ENCODE measurements at places on chromosomes 2 and 18. TPM values are rescaled to one million over a fixed set of nuclear protein-coding genes. Genes with fewer than 3 reads are reported as not detected.

DNA sequence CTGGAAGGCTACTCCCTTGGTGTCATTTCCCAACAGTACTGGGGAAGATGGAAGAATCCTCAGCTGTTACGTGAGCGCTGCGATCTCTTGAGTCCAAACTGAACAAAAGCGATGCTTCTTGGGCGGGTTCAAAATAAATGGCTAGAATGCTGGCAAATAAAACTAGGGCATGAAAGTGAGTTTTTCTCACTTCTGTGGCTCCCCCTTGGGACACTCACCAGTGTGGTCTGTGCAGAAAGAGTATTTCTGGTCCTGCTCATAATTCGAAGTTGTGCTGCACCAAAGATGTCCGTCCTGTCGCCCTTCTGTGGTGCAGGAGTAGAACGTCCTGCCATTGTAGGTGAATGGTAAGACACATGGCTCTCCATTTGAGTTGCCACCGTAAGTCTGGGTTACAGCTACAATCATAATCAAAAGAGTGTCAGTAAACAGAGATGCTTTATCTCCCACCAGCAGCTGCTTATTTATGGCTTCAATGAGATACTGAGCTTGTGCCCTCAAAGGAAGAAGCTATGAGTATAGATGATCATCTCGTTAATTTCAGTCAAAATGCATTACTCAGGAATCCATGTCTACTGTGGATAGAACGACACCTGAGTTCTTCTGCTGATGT lies 11.8 kb downstream of the FN1 start:
- no peaks in the 10 kb centered on the region for H3K27me3 ChIP-seq
- DNase-seq: no peak
- peak overlapping the region; percentile 59 for H3K4me3 ChIP-seq
- peaks cover 85% of the 10 kb centered on the region for H3K36me3 ChIP-seq
- peaks cover 91% of the 10 kb centered on the region for H3K4me1 ChIP-seq
- peak overlapping the region; percentile 94 for H3K27ac ChIP-seq

GRCh38 chr2:218745160-218745558 lies 34.5 kb downstream of the TTLL4 start:
- H3K27ac ChIP-seq: no peak overlapping the region
- peaks cover 3% of the 10 kb centered on the region for H3K4me1 ChIP-seq
- no peaks in the 10 kb centered on the region for H3K27me3 ChIP-seq
- peak; percentile 15 for DNase-seq
- H3K36me3 ChIP-seq: peaks cover 32% of the 10 kb centered on the region

GRCh38 chr2:9297807-9298206 lies 91.2 kb downstream of the ASAP2 start:
- no peak overlapping the region for H3K27ac ChIP-seq
- H3K27me3 ChIP-seq: no peaks in the 10 kb centered on the region
- DNase-seq: no peak
- H3K4me3 ChIP-seq: no peak overlapping the region
- peaks cover 22% of the 10 kb centered on the region for H3K36me3 ChIP-seq

The TNFRSF11A gene
- not detected for total RNA-seq

DNA sequence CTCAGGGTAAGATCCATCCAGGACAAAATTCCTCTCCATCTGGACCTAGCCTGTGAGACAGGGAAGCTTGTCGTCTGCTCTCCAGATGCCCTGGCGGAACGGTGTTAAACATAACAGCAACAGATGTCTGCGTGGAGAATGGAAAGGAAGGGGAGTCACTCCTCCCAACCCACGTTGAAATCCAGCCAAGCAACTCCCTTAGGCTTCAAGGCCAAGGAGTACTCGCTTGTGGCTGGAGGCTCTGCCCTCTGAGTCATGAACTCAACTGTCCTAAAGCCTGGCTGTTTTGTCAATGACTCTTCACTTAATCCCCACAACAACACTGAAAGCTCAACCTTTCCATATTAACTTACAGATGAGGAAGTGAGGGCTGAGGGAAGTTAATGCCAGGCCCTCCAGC lies 42.2 kb downstream of the TPO start:
- H3K4me3 ChIP-seq: no peak overlapping the region
- no peaks in the 10 kb centered on the region for H3K36me3 ChIP-seq
- no peak for DNase-seq
- H3K27ac ChIP-seq: no peak overlapping the region

DNA sequence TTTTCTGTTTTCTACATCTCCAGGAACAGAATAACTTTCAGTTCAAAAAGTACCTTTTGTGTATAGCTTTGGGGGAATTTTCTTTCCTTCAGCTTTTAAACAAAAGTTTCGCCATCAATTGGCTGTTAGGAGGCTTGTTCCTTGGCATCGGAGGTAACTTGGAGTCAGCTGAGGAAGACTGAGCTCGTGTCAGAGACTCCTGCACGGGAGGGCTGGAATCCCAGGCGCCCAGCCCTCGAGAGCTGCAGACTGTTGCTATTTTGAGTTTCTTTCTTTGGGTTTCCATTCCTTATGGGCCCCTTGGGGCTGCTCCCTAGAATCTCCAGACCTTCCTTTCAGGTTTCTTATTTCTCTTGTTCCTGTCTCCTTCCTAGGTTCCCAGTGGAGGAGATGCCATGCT lies 8.1 kb downstream of the EMILIN2 start:
- H3K27me3 ChIP-seq: no peaks in the 10 kb centered on the region
- no peaks in the 10 kb centered on the region for H3K36me3 ChIP-seq
- H3K4me3 ChIP-seq: no peak overlapping the region
- no peak for DNase-seq

DNA sequence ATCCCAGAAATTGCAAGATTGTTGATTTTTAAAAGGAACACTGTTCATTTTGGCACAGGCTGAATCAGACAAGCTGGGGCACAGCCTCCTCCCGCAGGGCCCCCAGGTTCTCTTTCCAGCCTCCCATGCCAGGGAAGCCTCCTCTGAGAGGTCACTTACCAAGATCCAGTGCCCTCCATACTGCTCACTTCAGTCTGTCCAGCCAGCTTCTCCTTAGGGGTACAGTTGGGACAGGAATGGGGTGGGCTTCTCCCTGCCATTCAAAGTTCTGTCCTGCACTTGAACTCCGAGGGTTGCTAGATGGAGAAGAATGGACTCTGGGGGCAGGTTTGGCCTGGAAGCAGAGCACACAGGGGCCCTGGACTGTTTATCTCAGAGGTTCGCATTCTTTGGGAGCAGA lies 7.5 kb upstream of the CYP26B1 start:
- H3K27me3 ChIP-seq: peaks cover 37% of the 10 kb centered on the region
- H3K36me3 ChIP-seq: no peaks in the 10 kb centered on the region
- peak; percentile 69 for DNase-seq
- no peak overlapping the region for H3K4me3 ChIP-seq
- H3K4me1 ChIP-seq: peaks cover 1% of the 10 kb centered on the region

DNA sequence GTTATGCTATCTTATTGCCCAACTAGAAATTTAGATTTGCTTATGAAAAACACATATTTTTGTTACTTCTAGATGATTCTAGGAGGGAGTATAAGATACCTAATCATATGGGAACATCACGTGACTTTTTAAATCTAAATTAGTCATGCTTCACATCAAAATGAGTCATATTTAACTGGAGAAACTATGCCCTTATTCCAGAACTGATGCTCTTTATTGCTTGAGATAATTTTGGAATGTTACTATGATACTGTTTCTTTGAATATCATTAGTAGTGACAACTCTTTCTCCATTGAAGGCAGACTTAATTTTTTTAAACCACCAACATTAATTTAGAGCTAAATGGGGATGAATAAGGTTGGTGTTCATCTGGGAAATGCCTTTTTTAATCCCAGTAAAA lies 19.9 kb upstream of the ELAC1 start:
- H3K4me1 ChIP-seq: peaks cover 2% of the 10 kb centered on the region
- H3K4me3 ChIP-seq: no peak overlapping the region
- no peak overlapping the region for H3K27ac ChIP-seq
- DNase-seq: no peak
- H3K36me3 ChIP-seq: peaks cover 11% of the 10 kb centered on the region

DNA sequence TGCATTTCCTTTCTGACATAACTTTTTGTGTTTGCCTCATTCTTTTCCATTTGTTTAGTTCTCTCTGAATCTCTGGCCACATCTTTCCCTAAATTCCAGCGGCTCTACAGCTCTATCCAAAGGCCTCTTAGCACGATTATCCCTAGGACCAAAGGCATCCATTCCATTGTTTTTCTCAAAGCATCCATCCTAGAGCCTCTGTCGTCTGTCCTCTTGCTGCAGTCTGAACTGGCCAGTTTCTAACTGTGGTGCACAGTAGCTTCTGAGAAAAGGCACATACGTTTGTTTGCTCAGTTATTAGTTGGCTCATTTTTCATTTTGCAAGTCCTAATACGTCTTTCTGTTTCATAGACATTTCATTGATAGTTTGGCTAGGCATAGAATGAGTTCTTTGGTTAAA lies 45.7 kb upstream of the TCF7L1 start:
- no peaks in the 10 kb centered on the region for H3K36me3 ChIP-seq
- no peak for DNase-seq
- no peak overlapping the region for H3K27ac ChIP-seq
- H3K4me3 ChIP-seq: no peak overlapping the region

GRCh38 chr2:48545244-48545643 lies 15.3 kb downstream of the STON1 start:
- no peaks in the 10 kb centered on the region for H3K27me3 ChIP-seq
- no peak overlapping the region for H3K27ac ChIP-seq
- peaks cover 36% of the 10 kb centered on the region for H3K4me1 ChIP-seq
- H3K4me3 ChIP-seq: no peak overlapping the region
- no peak for DNase-seq

DNA sequence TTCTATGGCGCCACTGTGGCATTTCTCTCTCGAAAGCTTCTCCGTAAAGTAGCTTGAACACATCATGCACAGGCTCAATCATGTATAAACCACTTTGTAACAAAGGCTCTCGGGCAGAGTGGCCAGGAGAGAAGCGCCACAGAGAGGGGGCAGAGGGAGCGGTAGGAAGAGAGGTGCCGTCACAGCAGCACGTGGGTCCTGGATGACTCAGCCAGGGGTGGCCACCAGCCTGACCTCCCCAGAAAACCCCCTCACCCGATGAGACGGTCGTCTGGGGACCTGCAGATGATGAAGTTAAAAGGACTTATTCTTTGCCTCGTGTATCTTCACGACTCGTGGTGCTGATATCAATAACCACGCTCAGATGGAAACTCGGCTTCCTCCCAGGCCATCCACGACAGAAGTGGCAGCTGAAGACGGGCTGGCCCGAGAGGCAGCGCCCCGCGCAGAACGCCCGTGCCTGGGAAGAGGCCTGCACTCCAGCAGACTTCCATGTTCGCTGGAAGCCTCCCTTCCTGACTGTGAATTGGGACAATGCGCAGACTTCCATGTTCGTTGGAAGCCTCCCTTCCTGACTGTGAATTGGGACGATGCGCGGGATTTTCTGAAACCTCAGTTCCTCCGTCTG lies 46.4 kb upstream of the MTCL1 start:
- H3K4me1 ChIP-seq: peaks cover 32% of the 10 kb centered on the region
- no peak overlapping the region for H3K27ac ChIP-seq
- H3K27me3 ChIP-seq: peaks cover 4% of the 10 kb centered on the region
- no peak overlapping the region for H3K4me3 ChIP-seq

DNA sequence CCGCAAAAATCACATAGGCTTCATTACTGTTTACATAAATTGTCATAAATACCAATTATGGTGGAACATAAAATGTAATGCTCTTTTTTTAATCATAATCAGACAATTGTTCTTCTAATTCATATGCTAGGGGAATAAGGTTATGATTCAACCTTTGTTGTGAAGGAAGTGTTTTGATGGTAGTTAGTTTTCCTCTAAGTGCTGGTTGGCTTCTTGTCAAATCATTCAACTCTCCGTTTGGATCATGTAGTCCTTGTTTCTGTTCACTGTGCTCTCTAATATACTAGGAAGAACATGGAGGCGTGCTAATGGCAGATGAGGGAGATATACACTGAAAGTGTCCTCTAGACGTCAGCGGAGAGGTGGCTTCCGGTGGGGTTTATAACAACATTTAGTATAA lies 1938.0 kb upstream of the PIK3C3 start:
- H3K36me3 ChIP-seq: no peaks in the 10 kb centered on the region
- no peak overlapping the region for H3K27ac ChIP-seq
- no peak overlapping the region for H3K4me3 ChIP-seq
- H3K27me3 ChIP-seq: peaks cover 23% of the 10 kb centered on the region
- peaks cover 11% of the 10 kb centered on the region for H3K4me1 ChIP-seq

- peaks cover 7% of the 10 kb centered on the region for H3K4me1 ChIP-seq
- no peak for DNase-seq
- no peak overlapping the region for H3K27ac ChIP-seq
- no peaks in the 10 kb centered on the region for H3K27me3 ChIP-seq
- no peak overlapping the region for H3K4me3 ChIP-seq
These were observed 45.8 kb upstream of the EML6 start for GRCh38 chr2:54677476-54678265.

- H3K27ac ChIP-seq: peak overlapping the region; percentile 91
- no peaks in the 10 kb centered on the region for H3K27me3 ChIP-seq
- no peak overlapping the region for H3K4me3 ChIP-seq
- DNase-seq: no peak
- no peaks in the 10 kb centered on the region for H3K36me3 ChIP-seq
These were observed 169.2 kb upstream of the NOSTRIN start for GRCh38 chr2:168633200-168633599.

The KIAA2012 gene
- total RNA-seq: not detected

DNA sequence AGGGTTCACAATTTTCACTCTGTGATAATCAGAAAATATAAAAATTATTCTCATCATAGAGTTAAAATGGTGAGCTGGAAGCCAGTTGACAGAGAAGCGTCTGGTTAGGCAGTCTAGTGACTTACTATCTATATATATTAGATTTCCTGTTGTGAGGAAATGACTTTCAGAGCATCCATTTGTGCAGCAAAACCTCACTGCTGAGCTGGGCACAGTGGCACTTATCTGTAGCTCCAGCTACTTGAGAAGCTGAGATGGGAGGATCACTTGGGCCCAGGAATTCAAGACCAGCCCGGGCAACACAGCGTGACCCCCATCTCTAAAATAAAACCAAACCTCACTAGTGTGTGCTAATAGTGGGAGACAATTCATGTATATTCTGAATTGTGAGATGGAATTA lies 7.2 kb upstream of the KIAA2012 start:
- DNase-seq: no peak
- no peaks in the 10 kb centered on the region for H3K27me3 ChIP-seq
- H3K4me3 ChIP-seq: no peak overlapping the region
- no peak overlapping the region for H3K27ac ChIP-seq
- no peaks in the 10 kb centered on the region for H3K36me3 ChIP-seq
- peaks cover 14% of the 10 kb centered on the region for H3K4me1 ChIP-seq

The SLC11A1 gene
- total RNA-seq: 0.21 TPM

- no peak overlapping the region for H3K4me3 ChIP-seq
- no peak for DNase-seq
- no peaks in the 10 kb centered on the region for H3K27me3 ChIP-seq
- no peaks in the 10 kb centered on the region for H3K36me3 ChIP-seq
- peaks cover 39% of the 10 kb centered on the region for H3K4me1 ChIP-seq
These were observed 224.3 kb upstream of the FOSL2 start for GRCh38 chr2:28168376-28168775.

Measured in osteocyte (in vitro differentiated cells).